ENCODE measurements at places on chromosomes 4 and X.

DNA sequence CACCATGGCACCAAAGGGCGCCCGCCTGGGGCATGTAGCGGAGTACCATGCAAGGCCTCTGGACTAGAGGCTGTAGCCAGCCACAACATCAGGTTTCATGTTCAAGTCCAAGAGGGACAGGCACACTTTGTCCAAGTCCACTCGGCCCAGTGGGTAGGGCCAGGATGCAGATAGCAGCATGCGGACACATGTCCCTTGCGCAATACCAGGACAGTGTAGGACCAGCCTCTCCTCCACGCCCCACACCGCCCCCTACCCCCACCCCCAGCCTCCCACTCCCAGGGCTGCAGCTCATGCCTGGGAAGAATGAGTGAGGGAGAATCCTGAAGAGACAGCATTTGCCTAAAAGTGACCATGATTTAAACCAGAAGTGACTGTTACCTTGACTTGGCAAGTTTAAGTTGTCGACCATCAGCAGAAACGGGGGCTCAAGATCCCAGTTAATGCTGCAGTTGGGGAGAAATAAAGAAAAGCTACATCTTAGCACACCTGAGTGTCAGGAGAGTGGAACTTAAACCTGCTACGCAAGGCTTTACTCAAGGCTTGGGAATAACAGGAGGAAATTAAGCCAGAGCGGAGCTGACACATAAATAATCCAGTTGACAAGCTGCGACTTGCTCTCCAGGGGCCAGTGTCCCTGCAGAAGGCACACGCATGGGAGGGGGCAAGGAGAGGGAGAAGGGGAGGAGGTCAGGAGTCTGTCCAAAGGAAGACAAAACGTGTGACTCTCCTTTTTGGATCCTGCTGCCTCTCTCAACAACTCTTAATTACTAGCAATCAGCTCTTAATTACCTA is 221.7 kb downstream of the BCOR start:
- no peak for DNase-seq

DNA sequence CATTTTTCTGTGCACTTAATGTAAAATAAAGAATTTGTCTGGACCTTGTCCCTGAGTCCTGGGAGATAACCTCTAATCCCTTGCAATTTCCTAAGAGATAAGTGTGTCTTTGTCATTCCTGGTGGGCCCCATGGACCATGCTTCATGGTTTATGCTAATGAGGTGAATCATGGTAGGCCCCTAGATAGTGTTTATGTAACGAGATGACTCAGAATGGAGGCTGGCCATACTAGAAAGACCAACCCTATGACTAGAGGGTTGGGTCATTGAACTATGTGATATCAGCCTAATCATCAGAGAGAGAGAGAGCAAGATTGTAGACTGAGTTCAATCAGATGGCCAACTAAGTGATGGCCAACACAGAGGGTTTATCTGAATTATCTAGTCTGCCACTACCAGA is 64.2 kb upstream of the NHSL2 start:
- DNase-seq: no peak

DNA sequence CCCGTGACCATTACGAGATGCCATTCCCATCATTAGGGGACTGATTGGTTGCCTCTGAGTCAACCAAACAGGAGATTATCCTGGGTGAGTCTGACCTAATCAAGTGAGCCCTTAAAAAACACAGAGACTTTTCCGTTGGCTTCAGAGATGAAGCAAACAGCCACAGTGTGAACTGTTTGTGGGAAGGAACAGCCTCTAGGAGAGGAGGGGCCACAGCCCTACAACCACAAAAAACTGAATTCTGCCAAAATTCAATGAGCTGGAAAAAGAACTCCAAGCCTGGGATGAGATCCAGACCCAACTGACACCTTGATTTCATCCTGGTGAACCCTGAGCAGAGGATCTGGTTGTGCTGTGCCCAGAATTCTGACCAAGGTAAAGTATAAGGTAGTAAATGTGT is 31.3 kb upstream of the TBL1X start:
- DNase-seq: no peak

DNA sequence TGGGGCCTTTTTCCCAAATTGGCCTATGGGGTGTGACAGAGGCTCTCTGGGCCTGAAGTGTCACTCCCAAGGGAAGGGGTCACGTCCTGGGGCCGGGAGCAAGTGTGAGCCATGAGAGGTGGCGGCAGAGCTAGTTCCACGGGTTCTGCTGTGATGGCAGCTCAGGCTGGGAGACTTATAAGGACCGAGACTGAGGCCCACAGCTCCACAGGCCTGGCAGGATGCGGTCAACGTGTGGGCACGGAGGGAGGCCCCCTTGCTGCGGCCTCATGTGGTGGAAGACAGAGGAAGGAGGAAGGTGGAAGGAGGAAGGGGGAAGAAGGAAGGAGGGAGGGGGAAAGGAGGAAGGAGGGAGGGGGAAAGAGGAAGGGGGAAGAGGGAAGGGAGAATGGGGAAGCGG is 7.2 kb upstream of the CPLX1 start:
- no peak for DNase-seq

GRCh38 chr4:106614441-106614840 is 245.9 kb upstream of the GIMD1 start:
- no peak for DNase-seq
